ENCODE measurements at places on chromosomes 2 and 18.

GRCh38 chr2:187167491-187167890 is 280.6 kb downstream of the CALCRL start:
- no peak for DNase-seq

- no peak for DNase-seq
Observed at GRCh38 chr2:189927823-189928222, 134.7 kb downstream of the MSTN start.

DNA sequence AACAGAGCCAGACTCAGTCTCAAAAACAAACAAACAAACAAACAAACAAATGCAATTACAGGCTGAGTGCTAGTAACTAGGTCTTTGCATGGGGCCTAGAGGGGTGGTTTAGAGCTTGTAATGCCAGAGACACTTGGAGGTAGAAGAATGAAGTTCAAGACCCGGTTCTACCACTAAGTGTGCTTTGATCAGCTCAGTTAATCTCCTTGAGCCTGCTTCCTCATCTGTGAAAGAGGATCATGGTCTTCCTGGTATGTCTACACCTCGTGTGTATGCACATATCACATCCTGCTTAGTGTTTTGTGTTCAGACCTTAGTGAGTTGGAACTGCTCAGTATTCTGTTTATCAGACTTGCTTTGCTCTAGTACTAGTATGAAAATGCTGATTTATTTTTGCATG is 4.8 kb upstream of the ATP6V1C2 start:
- DNase-seq, result no peak

- DNase-seq, result no peak
Observed at GRCh38 chr2:63364866-63365265, 223.4 kb downstream of the WDPCP start.

DNA sequence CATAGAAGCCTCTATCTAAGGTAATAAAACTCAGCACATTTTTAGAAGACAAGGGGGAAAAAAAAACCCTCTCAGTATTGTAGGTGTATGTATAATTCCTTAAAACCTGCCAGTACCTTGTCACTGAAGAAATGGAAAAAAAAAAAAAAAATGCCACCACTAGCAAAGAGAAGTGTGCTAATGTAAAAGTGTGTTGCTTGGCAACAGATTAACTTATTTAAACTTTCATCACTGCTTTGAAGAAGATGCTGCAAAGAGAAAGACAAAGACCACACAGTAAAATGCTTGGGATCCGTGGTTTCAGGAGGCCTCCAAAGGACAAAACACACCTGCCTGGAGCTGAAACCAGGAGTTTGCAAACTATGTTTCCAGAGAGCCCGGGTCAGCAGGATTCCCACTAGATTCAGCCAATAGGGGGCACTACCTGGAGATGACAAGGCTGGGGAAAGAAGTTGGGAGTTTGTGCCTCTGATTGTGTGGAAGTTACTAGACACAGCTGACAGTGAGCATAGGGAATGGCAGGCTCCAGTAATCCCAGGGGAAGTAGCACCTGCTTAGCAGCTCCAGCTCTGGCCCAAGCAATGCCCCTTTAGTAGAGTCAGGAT is 169.1 kb upstream of the TRIB2 start:
- DNase-seq, result no peak

DNA sequence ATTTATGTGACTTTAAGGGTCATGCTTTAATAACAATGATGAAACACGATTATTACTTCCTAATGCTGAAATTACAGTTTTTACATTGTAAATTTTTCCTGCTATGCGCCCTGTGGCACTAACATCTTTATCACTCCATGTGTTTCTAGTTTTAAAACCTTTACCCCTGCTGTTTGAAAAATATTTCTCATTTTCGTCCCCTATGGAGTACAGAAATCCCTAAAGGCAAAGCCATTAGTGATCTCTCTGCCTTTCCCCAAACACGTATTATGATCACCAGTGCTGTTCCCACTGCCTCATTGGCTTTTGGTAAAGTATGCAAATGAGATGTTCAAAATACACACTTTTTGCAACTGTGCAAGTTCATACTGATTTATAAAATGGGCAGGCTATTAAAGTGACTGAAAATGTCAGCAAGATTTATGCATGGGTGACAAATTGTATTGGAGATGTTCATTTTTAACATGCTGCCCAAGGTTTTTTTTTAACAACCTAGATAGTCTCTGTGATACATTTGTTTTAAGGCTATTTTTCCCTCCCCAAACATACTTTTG is 1468.2 kb upstream of the ACVR2A start:
- no peak for DNase-seq

- DNase-seq, result no peak
Observed at GRCh38 chr2:28695245-28695647, 56.4 kb upstream of the PPP1CB start.

DNA sequence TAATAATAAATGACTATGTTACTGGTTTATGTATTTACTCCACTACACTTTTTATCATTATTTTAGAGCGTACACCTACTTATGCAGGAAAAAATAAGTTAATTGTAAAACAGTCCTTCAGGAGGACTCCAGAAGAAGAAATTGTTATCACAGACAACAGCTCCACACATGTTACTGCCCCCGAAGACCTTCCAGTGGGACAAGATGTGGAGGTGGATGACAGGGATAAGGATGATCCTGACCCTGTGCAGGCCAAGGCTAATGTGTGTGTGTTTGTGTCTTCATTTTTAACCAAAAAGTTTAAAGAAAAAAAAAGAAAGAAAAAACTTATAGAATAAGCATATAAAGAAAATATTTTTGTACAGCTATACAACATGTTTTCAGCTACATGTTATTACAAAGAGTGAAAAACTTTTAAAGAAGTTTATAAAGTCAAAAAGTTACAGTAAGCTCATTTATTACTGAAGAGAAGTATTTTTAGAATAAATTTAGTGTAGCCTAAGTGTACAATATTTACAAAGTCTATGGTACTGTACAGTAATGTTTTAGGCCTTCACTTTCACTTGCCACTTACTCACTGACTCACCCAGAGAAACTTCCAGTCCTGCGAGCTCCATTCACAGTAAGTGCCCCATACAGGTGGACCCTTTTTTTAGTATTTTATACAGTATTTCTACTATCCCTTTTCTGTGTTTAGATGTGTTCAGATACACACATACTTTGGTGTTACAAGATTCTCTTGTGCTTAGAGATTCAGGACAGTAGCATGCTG is 7.5 kb downstream of the TGFBRAP1 start:
- no peak for DNase-seq

DNA sequence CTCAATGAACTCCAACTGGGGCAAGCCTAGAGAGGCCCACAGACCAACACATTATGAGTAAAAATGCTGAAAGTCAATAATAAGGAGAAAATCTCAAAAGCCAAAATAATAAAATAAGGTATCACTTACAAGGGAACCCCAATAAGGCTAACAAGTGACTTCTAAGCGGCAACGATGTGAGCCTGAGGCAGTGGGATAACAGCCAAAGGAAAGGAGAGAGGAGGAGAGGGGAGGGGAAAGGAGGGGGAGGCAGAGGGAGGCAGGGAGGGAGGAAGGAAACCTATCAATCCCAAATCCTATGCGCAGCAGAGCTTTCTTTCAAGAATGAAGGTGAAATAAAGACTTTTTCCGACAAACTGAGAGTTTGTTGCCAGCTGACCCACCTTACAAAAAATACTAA is 6.0 kb upstream of the NFATC1 start:
- DNase-seq, result no peak

GRCh38 chr2:135525786-135526185 is 5.2 kb downstream of the ZRANB3 start:
- no peak for DNase-seq

- DNase-seq, result no peak
Observed at GRCh38 chr2:7510353-7510752, 593.1 kb downstream of the RNF144A start.
